ENCODE measurements at places on chromosomes 3 and 15.
A peak's percentile ranks its signal among the peaks of the same experiment; 100 is the strongest.

- no peak for DNase-seq
Measured at GRCh38 chr3:188164248-188164687, 10.3 kb downstream of the LPP start.

- no peak for DNase-seq
Measured at GRCh38 chr15:75237316-75237982, 20.7 kb upstream of the GOLGA6C start.

DNA sequence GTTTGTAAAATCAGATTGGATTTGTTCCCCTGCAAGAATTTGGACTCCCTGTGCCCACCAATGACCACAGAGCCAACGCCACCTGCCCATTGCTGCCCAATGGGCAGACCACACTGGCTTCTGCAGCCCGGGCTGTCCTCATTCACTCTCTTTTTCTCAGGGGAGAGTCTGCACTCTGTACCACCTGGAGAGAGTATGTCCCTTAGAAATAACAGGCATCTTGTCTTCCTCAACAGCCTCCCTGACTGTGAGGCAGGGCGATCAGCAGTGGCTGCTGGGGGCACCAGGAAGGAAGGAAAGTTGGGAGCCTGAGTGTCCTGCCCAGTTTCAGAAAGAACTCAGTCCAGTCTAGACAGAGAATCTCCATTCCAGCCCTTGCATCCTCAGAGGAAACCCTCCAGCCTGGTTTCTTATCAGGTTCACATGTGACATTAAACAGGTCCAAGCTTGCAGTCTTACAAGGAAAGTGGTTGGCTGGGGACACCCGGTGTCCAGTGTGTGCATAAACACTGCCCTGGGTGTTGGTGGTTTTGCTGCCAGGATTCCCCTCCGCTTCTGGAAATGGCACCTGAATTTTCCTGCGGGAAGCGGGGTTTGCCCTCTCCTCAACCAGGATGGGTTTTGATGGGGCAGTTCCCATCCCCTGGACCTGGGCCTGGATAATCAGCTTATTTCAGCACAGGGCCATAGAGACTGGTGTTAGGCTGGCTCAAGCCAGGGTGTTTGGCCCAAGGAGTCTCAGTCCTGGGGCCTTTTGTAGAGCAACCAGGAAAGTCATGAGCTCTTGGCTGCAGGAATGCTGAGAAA lies 37.2 kb downstream of the SSUH2 start:
- DNase-seq, result peak; percentile 50

GRCh38 chr3:69085168-69085832 lies 563 bp downstream of the ARL6IP5 start:
- DNase-seq, result no peak

DNA sequence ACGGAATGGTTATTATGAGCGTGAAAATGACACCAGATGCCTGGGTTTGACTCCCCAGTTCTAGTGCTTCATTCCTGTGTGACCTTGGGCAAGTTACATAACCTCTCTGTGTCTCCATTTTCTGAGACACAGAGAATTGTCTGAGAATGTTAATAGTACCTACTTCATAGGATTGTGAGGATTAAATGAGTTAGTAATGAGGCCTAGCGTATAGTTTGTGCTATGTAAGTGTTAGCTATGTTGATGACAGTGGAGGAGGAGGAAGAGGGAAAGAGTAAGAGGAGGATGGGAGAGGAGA lies 150.3 kb downstream of the MEGF11 start:
- no peak for DNase-seq

DNA sequence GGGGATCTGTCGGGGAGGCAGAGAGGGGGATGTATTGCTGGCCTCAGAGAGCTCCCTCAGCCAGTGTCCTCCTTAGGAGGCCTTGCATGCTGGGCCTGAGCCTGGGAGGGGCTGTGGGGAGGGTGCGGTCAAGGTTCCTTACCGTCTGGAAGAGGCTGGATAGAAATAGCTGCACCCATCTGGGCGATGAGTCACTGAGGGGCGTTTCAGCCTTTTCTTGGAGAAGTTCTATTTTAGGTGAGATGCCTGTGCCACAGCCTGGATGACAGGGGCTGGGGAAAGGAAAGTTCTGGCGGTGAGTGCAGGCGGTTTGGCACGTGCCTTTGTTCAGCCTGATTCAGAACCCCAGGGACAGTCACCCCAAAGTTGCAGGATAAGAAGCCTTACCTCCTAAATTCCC lies 35.7 kb upstream of the APEH start:
- no peak for DNase-seq

All from NCI-H2029 treated with DMSO at 0.1 percent for 48 hours (cell line).